NCI-H2029 (cell line): ENCODE measurements at places on chromosomes 4 and X.

DNA sequence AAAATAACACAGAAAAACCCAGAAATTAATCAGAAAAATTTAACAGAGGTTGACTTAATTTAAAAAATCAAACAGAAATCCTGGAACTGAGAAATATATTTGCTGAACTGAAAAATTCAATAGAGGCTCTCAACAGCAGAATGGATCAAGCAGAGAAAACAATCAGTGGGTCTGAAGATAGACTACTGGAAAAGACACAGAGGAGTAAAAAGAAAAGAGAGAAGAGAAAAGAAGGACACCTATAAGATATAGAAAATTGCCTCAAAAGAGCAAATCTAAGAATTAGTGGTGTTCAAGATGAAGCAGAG lies 55.1 kb downstream of the HAUS3 start:
- DNase-seq, result no peak

GRCh38 chr4:36274158-36274557 lies 7.3 kb upstream of the DTHD1 start:
- DNase-seq, result no peak

GRCh38 chr4:10035130-10035529 lies 13.8 kb upstream of the SLC2A9 start:
- no peak for DNase-seq

- no peak for DNase-seq
Observed at GRCh38 chr4:38743866-38744265, 38.9 kb downstream of the TLR10 start.

DNA sequence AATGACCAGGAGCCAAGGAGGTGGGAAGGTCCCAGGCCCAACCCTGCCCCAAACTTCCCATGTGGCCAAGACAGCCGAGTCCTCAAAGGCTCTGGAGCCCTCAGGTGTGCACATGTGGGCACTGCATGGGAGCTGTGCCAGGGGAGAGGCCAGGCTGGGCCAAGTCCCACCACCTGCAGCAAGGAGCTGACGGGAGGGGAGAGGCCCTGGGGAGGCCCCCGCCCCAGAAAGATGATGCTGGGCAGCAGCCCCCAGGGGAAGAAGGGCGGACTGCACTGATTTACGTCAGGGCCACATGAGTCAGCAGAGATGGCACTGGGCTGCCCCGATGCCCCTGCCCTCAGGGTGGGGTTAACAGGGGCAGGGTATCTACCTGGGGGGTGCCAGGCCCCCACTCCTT lies 1.4 kb downstream of the L1CAM start:
- no peak for DNase-seq

- DNase-seq, result no peak
Observed at GRCh38 chr4:77194989-77195388, 38.0 kb downstream of the CCNG2 start.

DNA sequence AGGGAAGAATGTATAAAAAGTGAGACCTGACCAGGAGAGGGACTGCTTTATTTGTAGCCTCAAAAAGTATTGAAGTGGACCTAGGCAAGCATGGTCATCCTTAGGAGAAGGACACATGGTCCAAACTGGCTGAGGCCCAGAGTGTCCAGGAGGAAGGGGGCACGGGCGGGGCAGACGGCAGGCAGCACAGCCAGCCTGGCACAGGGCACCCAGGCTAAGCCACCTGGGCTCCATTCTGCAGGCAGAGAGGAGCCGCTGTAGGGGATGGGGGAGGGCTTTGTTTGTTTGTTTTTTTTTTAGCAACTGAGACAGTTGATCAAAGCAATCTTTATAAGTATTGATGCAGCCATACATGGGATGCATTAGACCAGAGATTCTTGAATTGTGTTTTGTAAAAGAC lies 188.6 kb downstream of the PRDM5 start:
- DNase-seq, result no peak

- DNase-seq, result no peak
Observed at GRCh38 chrX:85365370-85365995, 14.0 kb downstream of the POF1B start.

GRCh38 chr4:140833280-140833679 lies 77.1 kb upstream of the TBC1D9 start:
- DNase-seq, result no peak

DNA sequence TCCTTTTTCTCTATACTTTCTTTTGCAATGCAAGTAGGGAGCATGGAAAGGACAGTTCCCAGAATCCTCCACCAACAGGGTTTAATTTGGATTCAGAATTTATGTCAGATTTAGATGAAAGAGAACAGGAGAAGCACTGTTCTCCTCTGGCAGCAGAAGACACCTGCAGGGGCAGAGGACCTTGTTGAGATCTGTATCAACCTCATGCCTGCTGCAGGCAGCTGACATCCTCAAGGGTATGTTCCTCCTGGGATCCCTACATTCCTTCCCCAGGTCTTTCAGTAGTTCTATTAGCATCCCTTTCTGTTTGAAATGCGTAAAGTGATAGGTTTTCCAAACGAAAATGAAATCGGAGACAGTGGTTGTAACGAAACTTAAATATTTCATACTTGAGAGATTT lies 10.6 kb upstream of the GUCY1A1 start:
- no peak for DNase-seq

DNA sequence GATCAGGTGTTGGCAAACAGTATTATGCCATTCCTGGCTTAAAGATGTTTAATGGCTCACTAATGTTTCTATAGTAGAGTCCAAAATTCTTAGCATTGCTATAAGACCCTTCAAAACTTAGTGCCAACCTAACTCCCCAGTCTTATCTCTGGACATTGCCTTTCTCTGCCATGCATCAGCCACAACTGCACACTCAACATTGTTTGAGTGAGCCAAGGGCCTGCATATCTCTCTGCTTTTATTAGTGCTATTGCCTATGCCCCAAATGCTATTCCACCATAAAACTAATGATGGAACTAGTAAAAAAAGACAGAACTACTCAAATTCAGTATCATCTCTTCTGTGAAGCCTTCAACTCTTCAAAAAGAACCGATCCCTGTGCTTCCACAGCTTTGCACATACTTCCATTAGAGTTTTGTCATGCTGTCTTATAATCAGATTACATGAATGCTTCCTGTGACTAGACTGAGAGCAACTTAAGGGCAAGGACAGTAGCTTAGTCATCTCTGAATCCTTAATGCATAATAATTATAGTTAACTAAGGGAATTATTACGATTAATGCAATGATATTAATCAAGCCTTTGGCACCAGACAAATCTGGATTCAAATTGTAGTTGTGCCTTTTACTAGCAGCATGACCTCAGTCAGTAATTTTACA lies 53.7 kb downstream of the CHM start:
- DNase-seq, result no peak

DNA sequence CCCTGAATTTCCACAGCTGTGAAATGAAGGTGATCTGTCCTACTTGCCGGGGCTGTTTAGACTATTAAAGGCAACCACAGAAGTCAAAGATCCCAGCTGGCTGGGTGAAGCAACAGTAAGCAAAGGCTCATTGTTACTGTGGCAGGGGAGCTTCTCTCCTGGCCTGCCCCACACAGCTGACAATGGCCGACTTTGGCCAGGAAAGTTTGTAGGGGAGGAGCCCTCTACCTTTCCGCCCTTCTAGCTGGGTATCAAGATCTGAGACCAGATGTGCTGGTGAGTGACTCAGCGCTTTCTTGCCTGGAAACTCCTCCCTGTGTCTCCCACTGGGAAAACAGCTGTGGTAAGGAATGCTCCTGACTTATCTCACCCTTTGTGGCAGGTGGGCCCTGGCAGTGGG lies 21.1 kb downstream of the RASSF6 start:
- DNase-seq, result no peak

DNA sequence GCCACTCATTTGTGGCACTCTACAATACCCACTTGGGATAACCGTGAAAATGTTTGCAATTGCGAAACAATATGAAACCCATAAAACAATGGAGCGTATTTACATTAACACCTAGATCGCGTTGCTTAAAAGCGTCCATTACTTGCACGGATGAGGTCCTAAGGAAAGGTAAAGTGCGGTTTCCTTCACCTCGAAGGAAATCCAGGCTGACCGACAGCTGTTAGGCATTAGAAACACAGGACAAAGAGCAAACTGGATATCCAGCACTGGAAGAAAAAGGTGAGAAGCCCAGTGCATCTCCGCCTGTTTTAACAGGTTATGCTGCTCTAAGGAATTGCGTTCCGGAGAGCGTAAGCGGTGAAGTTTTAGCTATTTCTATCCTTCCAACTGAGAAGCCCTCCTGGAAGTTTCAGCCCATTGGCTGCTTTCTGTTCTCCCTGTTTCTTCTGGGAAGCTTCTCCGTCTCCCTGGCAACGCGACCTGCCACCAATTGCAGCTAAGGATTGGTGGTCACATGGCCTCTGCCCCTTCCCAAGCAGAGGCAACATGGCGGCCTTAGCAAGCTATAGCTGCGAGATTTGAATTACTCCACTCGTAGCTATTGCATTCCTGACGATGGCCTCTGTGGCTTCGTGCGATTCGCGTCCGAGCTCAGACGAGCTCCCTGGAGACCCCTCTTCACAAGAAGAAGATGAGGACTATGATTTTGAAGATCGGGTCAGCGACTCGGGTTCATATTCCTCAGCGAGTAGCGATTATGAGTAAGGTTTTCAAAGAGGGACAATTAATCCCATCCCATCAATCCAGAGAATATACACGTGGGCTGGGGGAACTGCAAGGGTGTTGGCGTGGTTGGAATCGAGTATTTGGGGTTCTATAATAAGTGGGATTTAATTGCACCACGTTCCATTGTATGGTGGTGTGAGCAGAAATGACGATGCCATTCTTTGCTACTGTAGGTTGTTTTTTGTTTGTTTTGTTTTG lies at the start of gene INTU:
TSS of gene INTU (plus strand) at position 538 of the 984 bp plus-strand sequence. CDS start at position 616, 78 bp downstream.
- DNase-seq, result peak; percentile 88

DNA sequence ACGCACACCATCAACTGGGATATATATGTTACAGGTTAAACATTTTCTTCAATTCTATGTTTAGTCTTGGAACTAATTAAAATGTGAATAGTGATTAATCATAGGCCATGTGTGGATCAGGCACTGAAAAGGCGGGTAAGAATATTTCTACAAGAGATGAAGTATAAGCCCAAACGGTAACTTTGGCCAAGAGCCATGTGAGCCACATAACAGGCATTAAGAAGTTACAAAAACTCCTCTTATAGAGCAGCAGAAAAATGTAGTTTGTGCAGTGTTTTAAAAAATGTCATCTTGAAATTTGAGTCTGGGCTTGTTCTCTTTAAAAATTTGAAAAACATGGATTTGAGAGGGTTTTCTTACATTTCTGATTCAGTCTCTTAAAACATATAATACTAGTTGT lies 521.8 kb upstream of the DIPK2B start:
- no peak for DNase-seq

DNA sequence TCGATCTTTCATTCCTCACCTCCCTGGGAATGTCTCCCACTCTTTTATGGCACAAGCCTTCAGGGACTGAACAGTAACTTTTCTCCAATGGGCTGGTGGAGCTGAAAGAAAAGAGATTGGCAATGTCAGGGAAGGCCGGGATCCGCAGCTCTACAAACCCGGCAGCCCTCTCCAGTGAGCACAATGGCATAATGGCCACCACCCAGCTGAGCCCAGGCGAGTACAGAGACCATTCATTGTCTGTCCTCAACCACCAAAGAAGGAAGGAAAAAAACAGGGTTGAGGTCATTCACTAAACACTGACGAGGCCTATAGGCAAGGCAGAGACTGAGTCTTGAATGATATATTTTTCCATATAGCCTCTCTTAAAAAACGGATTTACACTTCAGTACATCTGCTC lies 3.6 kb downstream of the GEMIN8 start:
- no peak for DNase-seq

DNA sequence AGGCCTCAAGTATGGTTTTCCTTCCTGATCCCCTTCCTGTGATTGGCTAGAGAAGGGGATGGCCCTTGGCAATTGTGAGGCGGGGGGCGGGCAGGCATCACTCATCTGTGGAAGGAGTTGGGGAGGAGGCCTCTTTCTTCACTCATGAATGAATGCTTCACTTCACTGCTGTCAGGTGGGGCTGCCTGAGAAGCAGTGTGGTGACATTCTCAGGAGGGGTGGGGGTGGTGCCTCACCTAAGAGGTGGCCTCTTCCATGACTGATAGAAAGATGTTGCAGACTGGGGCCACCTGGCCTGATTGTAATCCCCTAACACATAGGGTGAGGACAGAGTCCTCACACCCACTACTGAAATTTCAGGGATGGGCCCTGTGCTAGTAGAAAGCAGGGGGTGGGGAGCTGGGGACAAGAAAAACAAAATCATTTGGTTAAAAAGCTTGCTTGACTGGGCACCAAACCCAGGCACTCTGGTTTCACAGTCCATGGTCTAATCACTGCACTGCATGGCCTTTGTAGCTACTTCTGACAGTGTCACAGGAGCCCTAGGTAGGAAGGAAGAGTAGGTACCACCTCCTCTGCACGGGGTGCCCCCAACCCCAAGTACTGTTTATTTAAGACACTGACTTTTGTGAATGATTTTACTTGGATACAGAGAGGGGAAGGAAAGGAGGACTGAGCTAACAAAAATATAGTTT lies 5.6 kb upstream of the HOPX start:
- no peak for DNase-seq

GRCh38 chr4:174066611-174067205 lies 216.8 kb downstream of the FBXO8 start:
- DNase-seq, result no peak

DNA sequence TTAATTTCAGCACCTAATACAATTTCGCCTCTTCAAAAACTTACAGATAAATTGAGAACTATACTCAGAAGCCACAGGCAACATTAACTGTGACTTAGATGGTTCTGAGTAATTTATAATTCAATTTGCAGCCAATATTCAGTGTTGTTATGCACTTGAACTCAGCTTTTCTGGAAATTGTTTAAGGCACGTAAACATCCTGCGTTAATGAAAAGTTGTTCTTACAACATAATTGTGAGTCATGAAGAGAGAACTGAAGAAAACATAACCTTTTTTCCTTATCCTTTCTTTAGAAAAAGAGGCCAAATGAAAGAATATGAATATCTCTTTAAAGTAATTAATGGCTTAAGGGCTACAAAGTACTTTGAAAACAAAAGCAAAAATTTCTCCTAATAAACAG lies 16.6 kb upstream of the H2AZ1 start:
- no peak for DNase-seq

DNA sequence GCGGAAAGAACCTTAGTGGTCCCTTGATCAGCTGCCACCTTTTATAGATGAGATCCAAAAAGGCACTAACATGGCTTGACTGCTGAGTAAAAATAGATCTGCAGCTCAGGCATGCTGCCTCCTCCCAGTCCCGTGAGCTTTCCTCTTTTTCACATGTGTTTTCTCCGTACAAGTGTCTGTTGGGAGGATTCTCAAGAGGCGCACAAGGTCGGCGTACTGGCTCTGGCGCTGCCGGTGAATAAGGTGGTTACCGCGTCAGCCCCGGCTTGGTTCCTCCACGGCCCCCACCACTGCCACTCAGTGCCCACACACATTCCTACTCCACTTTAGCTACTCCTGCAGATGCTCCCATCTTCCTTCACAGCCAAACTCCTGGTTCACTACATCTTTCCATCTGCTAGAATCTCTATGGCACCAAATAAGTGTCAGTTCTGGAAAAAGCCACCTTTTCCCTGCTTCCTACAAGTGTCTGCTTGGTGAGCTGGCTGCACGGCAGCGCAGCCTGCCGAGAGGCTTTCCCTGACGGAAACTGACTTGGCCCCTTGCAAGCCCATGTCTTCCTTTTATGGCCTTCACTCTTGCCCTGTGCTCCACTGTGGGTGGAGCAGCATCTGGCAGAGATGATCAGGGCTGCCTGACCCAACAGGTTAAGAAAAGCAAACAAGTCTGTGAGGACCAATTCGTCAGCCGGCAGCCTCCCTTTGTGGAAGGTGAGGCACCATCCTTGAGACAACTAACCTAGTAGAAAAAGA lies 99.8 kb downstream of the KLHL8 start:
- peak; percentile 84 for DNase-seq
